IMR-90 (cell line): ENCODE measurements at places on chromosomes 2 and 18.

GRCh38 chr2:201907563-201907881, 101.2 kb downstream of the CDK15 start:
- H3K36me3 ChIP-seq = no peaks in the 10 kb centered on the region
- peak; percentile 19 for DNase-seq
- H3K4me3 ChIP-seq = no peak overlapping the region

GRCh38 chr2:238220274-238220891, 16.9 kb upstream of the ILKAP start:
- H3K4me1 ChIP-seq = no peaks in the 10 kb centered on the region
- no peak for DNase-seq
- H3K36me3 ChIP-seq = no peaks in the 10 kb centered on the region
- no peak overlapping the region for H3K4me3 ChIP-seq
- 0 out of 2 replicates have a peak, but pooled peaks cover 1% of the 10 kb centered on the region for H3K27me3 ChIP-seq

DNA sequence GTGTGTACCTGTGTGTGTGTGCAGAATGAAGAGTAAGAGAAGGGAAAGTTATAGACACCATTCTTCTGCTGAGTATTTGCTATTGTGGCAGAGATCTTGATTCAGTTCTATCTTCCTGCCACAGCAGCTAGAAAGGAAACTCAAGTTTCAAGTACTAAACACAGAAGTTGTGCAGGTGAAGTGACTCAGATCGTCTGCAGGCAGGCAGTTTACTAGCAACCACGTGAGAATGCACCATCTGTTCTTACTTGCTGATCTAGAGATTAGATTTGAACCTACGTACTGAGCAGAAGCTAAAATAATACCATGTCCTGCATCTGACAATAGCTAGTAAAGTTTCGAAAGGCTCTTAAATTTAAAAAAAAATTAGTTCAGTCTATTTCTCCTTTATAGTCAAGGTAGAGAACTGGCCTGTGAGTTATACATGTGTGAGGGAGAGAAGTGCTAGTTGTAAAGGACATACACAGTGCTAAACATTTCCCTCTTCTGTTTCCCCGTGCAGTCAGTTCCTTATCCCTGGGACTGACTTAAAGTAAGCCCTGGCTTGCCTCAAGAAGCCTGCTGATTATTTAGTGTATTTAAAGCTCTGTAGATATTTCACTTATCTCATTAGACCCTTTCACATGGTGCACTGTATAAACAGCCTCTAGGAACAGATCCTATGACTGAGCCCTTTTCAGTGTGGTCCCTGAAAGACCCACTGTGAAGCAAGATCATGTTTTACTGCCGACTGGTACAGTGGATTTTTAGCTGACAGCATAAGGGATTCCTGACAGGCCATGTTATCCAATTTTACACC, 45.0 kb downstream of the SLC38A11 start:
- H3K27me3 ChIP-seq = no peaks in the 10 kb centered on the region
- no peaks in the 10 kb centered on the region for H3K36me3 ChIP-seq
- H3K27ac ChIP-seq = no peak overlapping the region
- peaks cover 9% of the 10 kb centered on the region for H3K4me1 ChIP-seq
- DNase-seq = peak; percentile 77

- DNase-seq = no peak
- peak overlapping the region; percentile 81 for H3K27ac ChIP-seq
- H3K4me1 ChIP-seq = peaks cover 33% of the 10 kb centered on the region
Observed at GRCh38 chr2:237692601-237693290, 65.4 kb downstream of the LRRFIP1 start.

- no peaks in the 10 kb centered on the region for H3K4me1 ChIP-seq
- H3K4me3 ChIP-seq = no peak overlapping the region
- H3K27me3 ChIP-seq = no peaks in the 10 kb centered on the region
- no peak for DNase-seq
Observed at GRCh38 chr18:2223449-2223848, 347.9 kb downstream of the METTL4 start.

GRCh38 chr2:60528281-60529020, 25.0 kb downstream of the BCL11A start:
- peaks cover 3% of the 10 kb centered on the region; the same call in 1 of the 2 replicates for H3K4me1 ChIP-seq
- H3K27me3 ChIP-seq = peaks cover 2% of the 10 kb centered on the region; the same call in 1 of the 2 replicates
- H3K4me3 ChIP-seq = no peak overlapping the region
- DNase-seq = no peak
- no peak overlapping the region for H3K27ac ChIP-seq
- H3K36me3 ChIP-seq = no peaks in the 10 kb centered on the region

GRCh38 chr2:236558993-236559978, 10.3 kb upstream of the ACKR3 start:
- H3K36me3 ChIP-seq = no peaks in the 10 kb centered on the region
- no peaks in the 10 kb centered on the region for H3K4me1 ChIP-seq
- H3K4me3 ChIP-seq = no peak overlapping the region
- H3K27me3 ChIP-seq = no peaks in the 10 kb centered on the region; the same call in 1 of the 2 replicates

DNA sequence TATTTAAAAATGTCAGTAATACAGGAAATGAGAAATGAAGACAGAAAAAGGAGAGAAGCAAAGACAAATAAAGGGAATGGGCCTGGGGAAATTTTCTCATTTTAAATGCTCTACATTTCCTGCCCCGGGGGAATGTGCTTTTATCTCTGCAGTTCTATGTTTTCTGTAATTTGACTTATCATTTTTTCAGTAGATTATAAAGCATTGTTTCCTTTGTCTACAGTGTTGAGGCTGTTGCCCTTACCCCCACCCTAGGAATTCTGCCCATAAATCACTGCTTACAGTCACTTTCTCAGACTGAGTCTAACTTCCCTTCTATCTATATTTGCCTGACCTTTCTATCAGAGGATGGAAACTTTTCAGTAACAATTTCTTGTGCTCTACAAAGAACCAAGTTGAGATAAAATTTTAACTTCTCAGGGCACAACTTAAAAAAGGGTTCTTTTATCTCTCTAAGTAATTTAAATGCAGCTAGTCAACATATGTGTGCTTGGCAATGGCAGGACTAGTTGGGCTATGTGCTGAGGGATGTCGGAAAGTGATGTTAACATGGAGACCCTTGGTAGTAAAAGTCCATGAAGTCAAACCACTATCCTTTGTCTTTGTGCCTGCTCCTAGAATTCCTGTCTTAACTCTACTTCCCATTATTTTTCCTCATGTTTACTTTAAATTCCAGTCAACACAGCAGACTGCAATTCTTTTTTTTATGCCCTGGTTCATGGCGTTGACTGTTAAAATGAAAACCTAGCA, 146.5 kb upstream of the MMADHC start:
- peak overlapping the region; percentile 79; the same call in 1 of the 2 replicates for H3K27ac ChIP-seq
- DNase-seq = peak; percentile 48
- peaks cover 17% of the 10 kb centered on the region for H3K4me1 ChIP-seq
- H3K36me3 ChIP-seq = no peaks in the 10 kb centered on the region

GRCh38 chr2:73163483-73164367, 38.6 kb upstream of the NOTO start:
- H3K4me3 ChIP-seq = no peak overlapping the region
- peaks cover 21% of the 10 kb centered on the region for H3K27me3 ChIP-seq
- no peaks in the 10 kb centered on the region for H3K36me3 ChIP-seq
- H3K27ac ChIP-seq = no peak overlapping the region

DNA sequence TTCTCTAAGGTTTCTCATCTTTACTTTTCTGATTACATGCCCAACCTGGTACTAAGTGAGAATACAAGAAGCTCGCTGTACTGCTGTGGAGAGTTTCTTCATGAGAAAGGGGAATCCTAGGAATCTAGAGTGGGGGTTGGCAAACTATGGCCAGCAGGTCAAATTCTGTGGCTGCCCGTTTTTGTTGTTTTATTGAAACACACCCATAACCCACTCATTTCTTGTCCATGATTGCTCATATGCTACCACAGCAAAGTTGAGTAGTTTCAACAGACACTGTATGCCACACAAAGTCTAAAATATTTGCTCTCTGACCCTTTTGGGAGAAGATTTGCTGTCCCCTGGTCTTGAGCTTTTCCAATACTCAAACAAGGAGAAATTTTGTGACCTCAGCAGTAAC, 58.8 kb downstream of the C2orf74 start:
- DNase-seq = peak; percentile 50
- no peak overlapping the region for H3K4me3 ChIP-seq
- H3K27ac ChIP-seq = no peak overlapping the region
- no peaks in the 10 kb centered on the region for H3K27me3 ChIP-seq
- peaks cover 20% of the 10 kb centered on the region for H3K36me3 ChIP-seq

- H3K36me3 ChIP-seq = no peaks in the 10 kb centered on the region
- no peak for DNase-seq
- no peak overlapping the region for H3K27ac ChIP-seq
Observed at GRCh38 chr2:37730037-37730818, 58.8 kb upstream of the CDC42EP3 start.

GRCh38 chr2:105674859-105675541, 69.7 kb upstream of the NCK2 start:
- no peak overlapping the region for H3K4me3 ChIP-seq
- DNase-seq = no peak
- H3K4me1 ChIP-seq = no peaks in the 10 kb centered on the region
- no peak overlapping the region for H3K27ac ChIP-seq

- no peaks in the 10 kb centered on the region for H3K36me3 ChIP-seq
- no peaks in the 10 kb centered on the region for H3K4me1 ChIP-seq
- DNase-seq = no peak
- H3K27me3 ChIP-seq = no peaks in the 10 kb centered on the region
Observed at GRCh38 chr2:175567435-175568061, 386.0 kb upstream of the ATP5MC3 start.

DNA sequence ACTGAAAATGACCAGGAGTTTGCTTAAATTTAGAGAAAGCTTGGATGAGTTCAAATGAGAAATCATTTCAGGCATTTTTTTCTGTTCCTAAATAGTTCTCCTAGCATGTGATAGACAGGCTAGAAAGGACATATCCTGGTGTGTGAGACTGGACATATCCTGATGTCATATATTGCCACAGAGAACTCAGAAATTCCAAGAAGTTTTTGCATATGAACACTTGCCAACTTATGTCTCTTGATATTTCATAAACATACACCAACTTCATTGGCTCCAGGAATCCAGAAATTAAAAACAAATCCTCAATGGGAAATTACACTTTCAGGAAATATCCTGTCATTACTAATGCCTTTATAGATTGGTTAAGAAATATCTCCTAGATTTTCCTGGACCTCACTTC, 2.9 kb upstream of the SERPINB4 start:
- no peak for DNase-seq
- no peak overlapping the region for H3K4me3 ChIP-seq
- no peaks in the 10 kb centered on the region; the same call in 1 of the 2 replicates for H3K27me3 ChIP-seq
- no peaks in the 10 kb centered on the region for H3K36me3 ChIP-seq

GRCh38 chr2:182977463-182977862, 60.8 kb downstream of the NCKAP1 start:
- H3K4me3 ChIP-seq = no peak overlapping the region
- no peaks in the 10 kb centered on the region for H3K4me1 ChIP-seq
- DNase-seq = no peak
- no peaks in the 10 kb centered on the region for H3K27me3 ChIP-seq

- H3K27ac ChIP-seq = no peak overlapping the region; the same call in 1 of the 2 replicates
- peaks cover 4% of the 10 kb centered on the region for H3K4me1 ChIP-seq
- H3K27me3 ChIP-seq = no peaks in the 10 kb centered on the region
- H3K36me3 ChIP-seq = peaks cover 10% of the 10 kb centered on the region; the same call in 1 of the 2 replicates
- H3K4me3 ChIP-seq = no peak overlapping the region
- peak; percentile 55 for DNase-seq
Observed at GRCh38 chr2:169819106-169819505, 5.6 kb downstream of the METTL5 start.

- peak; percentile 69 for DNase-seq
- peak overlapping the region; percentile 19 for H3K4me3 ChIP-seq
- no peaks in the 10 kb centered on the region for H3K27me3 ChIP-seq
Observed at GRCh38 chr2:188978291-188979081, 4.3 kb downstream of the COL3A1 start.

DNA sequence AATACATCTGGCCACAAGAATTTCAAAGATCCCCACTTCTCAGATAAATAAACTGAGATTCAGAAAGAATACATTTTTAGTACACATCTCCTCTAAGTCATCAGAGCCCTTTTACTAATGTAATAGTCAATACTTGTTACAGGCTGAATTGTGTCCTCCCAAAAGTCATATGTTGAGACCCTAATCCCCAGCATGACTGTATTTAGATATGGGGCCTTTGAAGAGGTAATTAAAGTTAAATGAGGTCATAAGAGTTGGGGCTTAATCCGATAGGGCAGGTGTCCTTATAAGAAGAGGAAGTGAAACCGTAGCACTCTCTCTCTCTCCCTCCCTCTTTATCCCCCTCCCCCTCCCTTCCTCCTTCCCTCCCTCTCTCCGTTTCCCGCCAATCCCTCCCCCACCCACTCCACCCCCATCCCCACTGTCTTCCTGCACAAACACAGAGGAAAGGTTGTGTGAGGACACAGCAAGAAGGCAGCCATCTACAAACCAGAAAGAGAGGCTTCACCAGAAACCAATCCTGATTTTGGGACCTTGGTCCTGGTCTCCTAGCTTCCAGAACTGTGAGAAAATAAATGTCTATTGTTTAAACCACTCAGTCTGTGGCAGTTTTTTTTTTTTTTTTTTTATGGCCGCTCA, 66.6 kb upstream of the ZNF397 start:
- H3K27me3 ChIP-seq = peaks cover 5% of the 10 kb centered on the region
- H3K27ac ChIP-seq = no peak overlapping the region
- no peak for DNase-seq
- no peaks in the 10 kb centered on the region for H3K4me1 ChIP-seq
- no peak overlapping the region for H3K4me3 ChIP-seq
- no peaks in the 10 kb centered on the region for H3K36me3 ChIP-seq

GRCh38 chr2:188285049-188285448, 6.6 kb upstream of the GULP1 start:
- no peak overlapping the region for H3K4me3 ChIP-seq
- no peaks in the 10 kb centered on the region for H3K27me3 ChIP-seq
- DNase-seq = no peak
- no peak overlapping the region for H3K27ac ChIP-seq
- no peaks in the 10 kb centered on the region for H3K4me1 ChIP-seq
- H3K36me3 ChIP-seq = no peaks in the 10 kb centered on the region

DNA sequence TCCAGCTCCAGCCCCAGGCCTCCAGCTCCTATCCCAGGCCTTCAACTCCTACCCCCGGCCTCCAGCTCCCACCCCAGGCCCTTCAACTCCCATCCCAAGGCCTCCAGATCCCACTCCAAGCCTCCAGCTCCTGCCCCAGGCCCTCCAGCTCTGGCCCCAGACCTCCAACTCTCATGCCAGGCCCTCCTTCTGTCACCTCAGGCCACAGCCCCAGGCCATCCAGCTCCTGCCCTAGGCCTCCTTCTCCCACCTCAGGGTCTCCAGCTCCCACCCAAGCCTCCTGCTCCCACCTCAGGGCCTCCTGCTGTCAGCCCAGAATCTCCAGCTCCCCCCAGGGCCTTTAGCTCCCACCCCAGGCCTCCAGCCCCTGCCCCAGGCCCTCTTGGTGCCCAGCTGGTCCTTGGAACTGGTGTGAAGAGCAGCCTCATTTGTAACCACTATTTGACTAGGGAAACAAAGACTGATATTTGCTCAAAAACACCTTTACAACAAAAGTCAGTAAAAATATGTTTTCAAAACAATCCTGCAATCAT, 67.8 kb upstream of the SALL3 start:
- H3K4me3 ChIP-seq = no peak overlapping the region
- H3K27ac ChIP-seq = no peak overlapping the region
- no peaks in the 10 kb centered on the region for H3K4me1 ChIP-seq
- no peaks in the 10 kb centered on the region for H3K36me3 ChIP-seq
- no peak for DNase-seq
